PC-3 (cell line): ENCODE measurements at places on chromosomes 12 and 14. TPM values are rescaled to one million over a fixed set of nuclear protein-coding genes. Genes with fewer than 3 reads are reported as not detected.

ACSS3 gene
- total RNA-seq: not detected in 2 replicates

FOXA1 gene
- 212 and 249 TPM in 2 replicates for total RNA-seq

GLIPR1L2 gene
- not detected in 2 replicates for total RNA-seq

REP15 gene
- 1.6 and 2.4 TPM in 2 replicates for total RNA-seq

RASSF9 gene
- total RNA-seq: 0.17 TPM in 1 of 2 replicates, not detected in the other

DPPA3 gene
- total RNA-seq: not detected in 2 replicates

DEPDC4 gene
- total RNA-seq: 0.29 and 2.0 TPM in 2 replicates

INSM2 gene
- total RNA-seq: 0.07 TPM in 1 of 2 replicates, not detected in the other

NTF3 gene
- not detected in 2 replicates for total RNA-seq

RASAL1 gene
- total RNA-seq: 0.66 and 0.69 TPM in 2 replicates

ACTN1 gene
- total RNA-seq: 303 and 400 TPM in 2 replicates

MIP gene
- total RNA-seq: not detected in 2 replicates

ACOT6 gene
- total RNA-seq: not detected in 2 replicates

ANO2 gene
- not detected in 2 replicates for total RNA-seq

CLEC2A gene
- total RNA-seq: not detected in 2 replicates

EPYC gene
- total RNA-seq: not detected in 2 replicates

CIROP gene
- total RNA-seq: not detected in 2 replicates

CLEC6A gene
- total RNA-seq: not detected in 2 replicates

JDP2 gene
- 5.8 and 8.2 TPM in 2 replicates for total RNA-seq

HOXC10 gene
- total RNA-seq: 0.69 and 2.9 TPM in 2 replicates

CARMIL3 gene
- not detected in 2 replicates for total RNA-seq

C12orf50 gene
- total RNA-seq: not detected in 2 replicates
